ENCODE measurements at places on chromosomes 5 and 9. TPM values are rescaled to one million over a fixed set of nuclear protein-coding genes. Genes with fewer than 3 reads are reported as not detected.

GRCh38 chr9:99732715-99733114 is 89.0 kb upstream of the NR4A3 start:
- H3K4me3 ChIP-seq = no peak overlapping the region
- peaks cover 6% of the 10 kb centered on the region for H3K27me3 ChIP-seq
- peaks cover 8% of the 10 kb centered on the region for H3K4me1 ChIP-seq

GRCh38 chr5:180832638-180833068 is 28.4 kb downstream of the ZFP62 start:
- peaks cover 36% of the 10 kb centered on the region for H3K36me3 ChIP-seq
- DNase-seq = peak; percentile 43
- H3K27ac ChIP-seq = peak overlapping the region; percentile 100
- peaks cover 24% of the 10 kb centered on the region for H3K4me1 ChIP-seq

DNA sequence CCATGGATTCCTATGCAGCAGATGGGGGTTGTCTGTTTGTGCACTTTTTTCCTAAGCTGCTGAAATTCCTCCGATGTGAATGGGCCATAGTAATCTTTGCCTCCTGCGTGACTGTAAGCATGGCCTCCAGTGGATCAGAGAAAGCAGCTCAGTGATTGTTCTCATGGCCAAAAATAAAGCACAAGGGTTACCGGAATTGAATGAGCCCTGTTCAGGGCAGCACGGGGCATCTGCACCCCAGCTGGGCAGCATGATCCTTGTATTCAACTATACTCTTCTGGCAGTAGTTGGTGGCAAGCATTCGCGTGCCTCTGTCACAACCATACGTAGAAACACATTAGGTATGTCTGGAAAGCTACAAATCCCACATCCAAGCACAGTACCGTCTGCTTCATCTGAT is 193.9 kb downstream of the RORB start:
- H3K4me3 ChIP-seq = no peak overlapping the region
- H3K27ac ChIP-seq = no peak overlapping the region
- no peaks in the 10 kb centered on the region for H3K4me1 ChIP-seq
- no peaks in the 10 kb centered on the region for H3K36me3 ChIP-seq

- DNase-seq = no peak
- H3K36me3 ChIP-seq = peaks cover 3% of the 10 kb centered on the region
- no peak overlapping the region for H3K27ac ChIP-seq
- H3K27me3 ChIP-seq = no peaks in the 10 kb centered on the region
Observed at GRCh38 chr9:79685577-79685976, 113.8 kb downstream of the TLE4 start.

DNA sequence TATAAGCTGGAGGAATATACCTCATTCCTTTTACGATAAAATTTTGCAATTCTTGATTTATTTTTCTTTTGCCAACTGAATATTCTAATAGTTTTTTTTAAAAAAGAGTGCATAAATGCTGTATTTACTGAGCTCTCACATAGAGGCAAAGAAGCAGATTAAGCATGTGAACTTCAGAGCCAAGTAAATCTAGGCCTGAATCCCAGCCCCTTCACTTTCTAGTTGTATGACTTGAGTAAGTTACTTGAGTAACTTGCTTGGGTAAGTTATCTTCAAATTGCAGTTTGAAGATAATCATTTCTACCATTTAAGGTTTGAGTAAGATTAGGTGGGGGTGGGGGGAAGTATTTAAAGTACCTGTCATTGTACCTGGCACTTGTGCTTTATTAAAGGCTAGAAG is 21.8 kb downstream of the LURAP1L start:
- no peak for DNase-seq
- H3K27me3 ChIP-seq = no peaks in the 10 kb centered on the region
- no peak overlapping the region for H3K4me3 ChIP-seq
- no peak overlapping the region for H3K27ac ChIP-seq
- H3K36me3 ChIP-seq = no peaks in the 10 kb centered on the region
- no peaks in the 10 kb centered on the region for H3K4me1 ChIP-seq

DNA sequence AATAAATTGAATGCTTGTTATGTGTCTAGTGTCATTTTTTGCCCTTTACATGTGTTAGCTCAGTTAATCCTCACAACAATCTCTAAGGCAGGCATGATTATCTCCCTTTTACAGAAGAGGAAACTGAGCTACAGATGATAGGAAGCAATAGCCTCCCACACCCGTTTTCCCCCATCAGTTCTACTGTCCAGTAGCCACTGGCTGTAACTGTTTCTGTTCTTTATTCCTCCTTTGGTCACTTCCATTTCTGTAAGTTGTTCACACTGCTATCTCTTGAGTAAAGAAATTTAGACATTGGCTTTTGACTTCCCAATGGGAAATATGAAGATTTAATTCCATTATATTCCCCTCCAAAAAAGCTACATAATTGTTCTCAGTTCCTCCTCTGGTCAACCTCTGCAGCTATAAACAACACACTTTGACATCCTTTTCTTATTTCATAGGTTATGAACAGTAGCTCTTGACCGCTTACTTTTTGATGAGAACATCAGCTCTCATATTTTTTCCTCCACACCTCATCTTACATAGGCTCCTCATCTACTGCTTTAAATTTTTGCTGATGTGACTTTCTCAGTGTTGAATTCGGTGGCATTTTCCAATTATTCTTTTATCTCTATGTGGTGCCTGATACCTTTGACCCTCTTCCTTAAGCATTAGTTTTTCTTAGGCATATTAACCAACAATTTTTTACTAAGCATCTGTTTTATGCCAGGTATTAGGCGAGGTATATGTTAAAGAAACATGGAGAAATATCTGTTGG is 21.4 kb downstream of the SPZ1 start:
- no peaks in the 10 kb centered on the region for H3K36me3 ChIP-seq
- no peak overlapping the region for H3K27ac ChIP-seq

DNA sequence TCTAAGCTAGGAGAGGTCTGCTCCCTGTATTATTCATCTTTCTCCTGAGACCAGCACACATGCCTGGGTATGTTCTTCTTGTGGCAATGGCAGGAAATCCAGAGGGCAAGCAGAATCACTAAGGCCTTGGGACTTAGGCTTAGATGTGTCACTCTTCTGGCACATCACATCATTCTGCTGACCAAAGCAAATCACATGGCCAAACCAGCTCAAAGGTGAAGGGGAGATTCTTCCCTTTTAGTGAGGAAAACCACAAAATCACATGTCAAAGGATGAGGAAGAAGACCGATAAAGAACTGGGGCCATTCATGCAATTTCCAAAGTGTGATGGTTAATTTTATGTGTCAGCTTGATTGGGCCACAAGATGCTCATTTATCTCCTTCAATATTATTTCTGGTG is 5.7 kb upstream of the AGGF1 start:
- peaks cover 7% of the 10 kb centered on the region for H3K4me1 ChIP-seq
- peaks cover 13% of the 10 kb centered on the region for H3K36me3 ChIP-seq
- peaks cover 22% of the 10 kb centered on the region for H3K27me3 ChIP-seq
- no peak overlapping the region for H3K27ac ChIP-seq
- DNase-seq = no peak

DNA sequence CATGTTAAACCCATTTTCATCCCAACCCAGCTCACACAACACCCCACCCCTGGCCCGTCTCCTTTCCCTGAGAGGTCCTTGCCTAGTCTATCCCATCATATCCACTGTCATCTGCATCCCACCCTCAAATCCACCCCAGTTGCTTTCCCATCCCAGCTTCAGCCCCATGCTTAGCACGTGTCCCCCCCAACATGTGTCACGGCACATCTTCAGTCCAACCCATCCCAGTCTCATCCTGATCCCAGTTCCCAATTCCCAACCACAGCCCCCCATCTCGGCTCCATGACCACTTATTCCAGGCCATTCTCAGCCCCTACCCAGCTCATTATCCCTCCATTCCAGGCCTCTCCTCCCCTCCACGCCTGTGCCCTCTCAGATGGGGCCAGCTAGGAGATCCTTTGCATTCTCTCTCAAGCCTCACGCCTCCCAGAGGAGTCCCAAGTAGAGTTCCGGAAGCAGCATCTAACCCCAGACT is 605 bp upstream of the DBN1 start:
- no peaks in the 10 kb centered on the region for H3K36me3 ChIP-seq
- H3K4me3 ChIP-seq = peak overlapping the region; percentile 92
- DNase-seq = no peak
- H3K4me1 ChIP-seq = peaks cover 37% of the 10 kb centered on the region
- peak overlapping the region; percentile 92 for H3K27ac ChIP-seq

DNA sequence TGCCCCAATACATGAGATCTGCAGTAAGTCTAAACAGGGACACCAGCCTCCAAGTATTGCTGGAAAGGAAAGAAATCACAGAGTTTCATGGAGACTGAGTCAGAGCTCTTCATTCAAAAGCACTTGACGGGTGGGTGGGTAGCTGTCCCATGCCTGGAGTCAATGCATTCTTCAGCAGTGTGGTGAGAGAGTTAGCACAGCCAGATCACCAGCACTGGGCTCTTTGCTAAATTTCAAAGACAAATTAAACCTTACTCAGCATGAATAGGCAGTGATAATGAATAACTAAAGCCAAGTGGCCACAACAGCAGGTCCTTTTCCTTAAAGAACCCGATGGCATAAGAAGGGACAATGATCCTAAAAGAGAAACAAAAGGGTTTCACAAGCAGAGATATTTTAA is 192.4 kb downstream of the ACTL7B start:
- no peaks in the 10 kb centered on the region for H3K27me3 ChIP-seq
- no peak overlapping the region for H3K27ac ChIP-seq
- H3K36me3 ChIP-seq = peaks cover 18% of the 10 kb centered on the region
- H3K4me3 ChIP-seq = no peak overlapping the region
- H3K4me1 ChIP-seq = no peaks in the 10 kb centered on the region
- DNase-seq = no peak

- H3K27me3 ChIP-seq = peaks cover 17% of the 10 kb centered on the region
- no peak within 1 kb of the TSS for H3K4me3 ChIP-seq
- no peak for DNase-seq
- no peaks in the 10 kb centered on the region for H3K36me3 ChIP-seq
- H3K4me1 ChIP-seq = peaks cover 7% of the 10 kb centered on the region
- H3K27ac ChIP-seq = no peak within 1 kb of the TSS
Observed at GRCh38 chr5:170503990-170504596, at the start of gene KCNIP1. Gene KCNIP1, plus strand, starts transcription at chr5:170504020.

DNA sequence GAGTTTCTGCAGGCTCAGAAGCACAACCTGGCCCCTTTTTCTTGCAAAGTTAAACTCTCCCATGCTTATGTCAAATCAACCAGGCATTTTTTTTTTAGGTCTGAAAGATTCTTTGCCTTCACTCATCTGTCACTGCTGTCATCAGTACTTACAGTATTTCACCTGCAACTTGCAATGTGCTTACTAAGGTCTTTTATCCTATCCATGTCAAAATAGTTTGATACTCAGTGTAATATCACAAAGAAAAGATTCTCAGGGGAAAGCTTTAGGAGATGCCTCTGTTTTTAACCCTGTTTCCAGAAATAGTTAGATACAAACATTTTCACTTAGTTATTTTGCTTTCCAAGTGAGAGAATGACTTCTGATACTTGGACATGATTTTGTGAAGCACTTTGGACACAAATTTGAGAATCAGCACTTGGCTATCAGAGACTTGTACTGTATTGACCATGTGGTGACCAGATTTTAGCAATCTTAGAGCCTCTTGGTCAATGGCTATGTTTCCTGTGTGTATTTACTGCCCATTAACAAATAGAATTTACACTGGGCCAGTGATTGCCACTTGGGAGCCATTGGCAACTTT is 428.2 kb downstream of the IRX1 start:
- H3K36me3 ChIP-seq = no peaks in the 10 kb centered on the region
- no peak overlapping the region for H3K27ac ChIP-seq
- no peaks in the 10 kb centered on the region for H3K27me3 ChIP-seq
- DNase-seq = no peak
- no peak overlapping the region for H3K4me3 ChIP-seq
- no peaks in the 10 kb centered on the region for H3K4me1 ChIP-seq

DNA sequence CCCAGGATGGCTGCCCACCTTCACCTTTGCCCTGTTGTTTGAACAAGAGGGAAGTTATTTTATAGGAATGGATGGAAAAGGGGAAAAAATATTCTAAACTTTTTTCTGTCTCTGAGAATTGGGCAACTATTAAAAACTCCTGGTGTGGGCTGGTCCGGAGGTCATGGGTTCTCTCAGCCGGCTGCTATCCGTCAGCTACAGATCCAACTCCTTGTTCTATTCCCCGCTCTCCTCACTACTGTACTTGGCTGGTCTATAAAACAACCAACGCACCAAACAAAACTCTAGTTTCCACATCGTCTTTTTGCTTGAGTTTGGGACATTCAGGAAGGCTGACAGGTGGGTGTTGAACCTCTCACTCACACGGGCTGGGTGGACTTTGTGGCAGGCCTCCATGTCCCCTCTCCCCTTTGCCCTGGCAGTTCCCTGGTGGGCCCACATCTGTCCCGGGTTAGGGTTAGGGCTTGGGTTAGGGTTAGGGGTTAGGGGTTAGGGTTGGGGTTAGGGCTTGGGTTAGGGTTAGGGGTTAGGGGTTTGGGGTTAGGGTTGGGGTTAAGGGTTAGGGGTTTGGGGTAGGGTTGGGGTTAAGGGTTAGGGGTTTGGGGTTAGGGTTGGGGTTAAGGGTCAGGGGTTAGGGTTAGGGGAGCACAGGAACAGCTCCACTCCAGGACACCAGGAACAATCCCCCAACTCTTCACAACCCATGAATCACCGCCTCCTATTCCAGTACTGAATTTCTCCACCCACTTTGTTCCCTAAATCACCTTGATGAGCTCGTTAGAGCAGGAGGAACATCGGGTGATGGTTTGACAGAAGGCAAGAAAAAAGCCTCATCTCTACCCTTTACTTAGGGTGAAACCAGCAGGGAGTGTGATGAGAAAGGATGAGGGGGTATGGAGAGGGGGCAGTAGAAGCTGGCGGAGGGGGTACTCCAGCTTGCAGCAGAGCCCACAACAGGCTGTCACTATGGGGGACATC is 302.1 kb upstream of the IRX4 start:
- H3K4me1 ChIP-seq = peaks cover 2% of the 10 kb centered on the region
- H3K27ac ChIP-seq = no peak overlapping the region
- H3K4me3 ChIP-seq = no peak overlapping the region
- no peak for DNase-seq

DNA sequence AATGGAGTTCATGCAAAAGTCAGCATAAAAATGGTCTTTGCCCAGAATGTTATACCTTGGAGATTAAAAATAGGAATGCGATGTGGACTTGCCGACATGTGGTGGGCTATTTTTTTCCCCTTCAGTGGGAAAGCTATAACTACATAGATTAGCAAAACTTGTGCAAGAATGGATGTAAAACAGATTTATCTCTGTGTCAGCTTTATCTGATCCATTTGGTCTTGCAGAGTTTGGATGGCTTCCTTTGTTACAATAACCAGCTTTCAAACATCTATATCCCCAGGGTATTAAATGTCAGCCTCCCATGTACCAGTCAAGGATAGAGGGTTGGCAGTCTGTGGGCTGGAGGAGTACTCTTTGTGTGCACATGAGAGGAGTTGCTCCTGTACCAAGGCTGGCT is 284.9 kb downstream of the TMEM38B start:
- no peaks in the 10 kb centered on the region for H3K27me3 ChIP-seq
- DNase-seq = no peak
- H3K4me1 ChIP-seq = no peaks in the 10 kb centered on the region
- H3K4me3 ChIP-seq = no peak overlapping the region
- no peaks in the 10 kb centered on the region for H3K36me3 ChIP-seq

COL5A1 gene
- not detected for total RNA-seq

STK10 gene
- 360 TPM for total RNA-seq

UBE2QL1 gene
- total RNA-seq = not detected

NUDT12 gene
- total RNA-seq = 3.5 TPM

FCN2 gene
- not detected for total RNA-seq

FAM221B gene
- not detected for total RNA-seq
